ENCODE measurements at places on chromosomes 2 and 18. TPM values are rescaled to one million over a fixed set of nuclear protein-coding genes. Genes with fewer than 3 reads are reported as not detected.

Gene PIGN
- total RNA-seq = 37.5 TPM

Gene TMEM182
- 7.1 TPM for total RNA-seq

Gene IL1A
- total RNA-seq = 3.9 TPM

Gene WBP1
- total RNA-seq = 113 TPM

Gene ABCG8
- total RNA-seq = not detected

Gene CD28
- total RNA-seq = not detected

Gene BMP10
- total RNA-seq = not detected

Gene FOXD4L1
- total RNA-seq = 0.49 TPM

Gene GPN1
- 36.7 TPM for total RNA-seq

- no peaks in the 10 kb centered on the region for H3K27me3 ChIP-seq
- H3K36me3 ChIP-seq = no peaks in the 10 kb centered on the region
- H3K4me1 ChIP-seq = no peaks in the 10 kb centered on the region
- no peak overlapping the region for H3K27ac ChIP-seq
Measured at GRCh38 chr2:123870881-123871276, 154.2 kb upstream of the CNTNAP5 start.

GRCh38 chr2:62254424-62255266 is 58.7 kb downstream of the B3GNT2 start:
- no peak for DNase-seq
- H3K4me3 ChIP-seq = no peak overlapping the region
- H3K27me3 ChIP-seq = no peaks in the 10 kb centered on the region

DNA sequence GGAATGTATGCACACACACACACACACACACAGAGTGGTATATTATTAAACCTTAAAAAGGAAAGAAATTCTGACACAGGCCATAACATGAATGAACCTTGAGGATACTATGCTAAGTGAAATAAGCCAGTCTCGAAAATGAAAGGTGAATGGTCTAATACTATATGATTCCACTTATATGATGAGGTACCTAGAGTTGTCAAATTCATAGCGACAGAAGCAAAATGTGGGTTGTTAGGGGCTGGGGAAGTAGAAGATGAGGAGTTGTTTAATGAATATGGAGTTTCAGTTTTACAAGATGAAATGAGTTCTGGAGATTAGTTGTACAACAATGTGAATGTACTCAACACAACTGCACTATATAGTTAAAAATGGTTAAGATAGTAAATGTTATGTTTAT is 118.1 kb downstream of the ABCA12 start:
- H3K4me1 ChIP-seq = no peaks in the 10 kb centered on the region
- H3K27me3 ChIP-seq = no peaks in the 10 kb centered on the region
- no peaks in the 10 kb centered on the region for H3K36me3 ChIP-seq
- H3K27ac ChIP-seq = no peak overlapping the region

GRCh38 chr18:61833387-61833786 is 59.4 kb downstream of the RNF152 start:
- no peak overlapping the region for H3K27ac ChIP-seq
- no peak for DNase-seq
- no peak overlapping the region for H3K4me3 ChIP-seq
- no peaks in the 10 kb centered on the region for H3K27me3 ChIP-seq
- H3K36me3 ChIP-seq = peaks cover 9% of the 10 kb centered on the region
- peaks cover 7% of the 10 kb centered on the region for H3K4me1 ChIP-seq

- H3K36me3 ChIP-seq = peaks cover 22% of the 10 kb centered on the region
- H3K27ac ChIP-seq = no peak overlapping the region
- no peak overlapping the region for H3K4me3 ChIP-seq
- no peaks in the 10 kb centered on the region for H3K4me1 ChIP-seq
- no peaks in the 10 kb centered on the region for H3K27me3 ChIP-seq
Measured at GRCh38 chr2:89820248-89820647, 1128.8 kb downstream of the RPIA start.

- no peak for DNase-seq
- H3K27me3 ChIP-seq = peaks cover 5% of the 10 kb centered on the region
- no peaks in the 10 kb centered on the region for H3K4me1 ChIP-seq
- no peaks in the 10 kb centered on the region for H3K36me3 ChIP-seq
- no peak overlapping the region for H3K27ac ChIP-seq
Measured at GRCh38 chr18:3920832-3921231, 470.9 kb downstream of the TGIF1 start.

DNA sequence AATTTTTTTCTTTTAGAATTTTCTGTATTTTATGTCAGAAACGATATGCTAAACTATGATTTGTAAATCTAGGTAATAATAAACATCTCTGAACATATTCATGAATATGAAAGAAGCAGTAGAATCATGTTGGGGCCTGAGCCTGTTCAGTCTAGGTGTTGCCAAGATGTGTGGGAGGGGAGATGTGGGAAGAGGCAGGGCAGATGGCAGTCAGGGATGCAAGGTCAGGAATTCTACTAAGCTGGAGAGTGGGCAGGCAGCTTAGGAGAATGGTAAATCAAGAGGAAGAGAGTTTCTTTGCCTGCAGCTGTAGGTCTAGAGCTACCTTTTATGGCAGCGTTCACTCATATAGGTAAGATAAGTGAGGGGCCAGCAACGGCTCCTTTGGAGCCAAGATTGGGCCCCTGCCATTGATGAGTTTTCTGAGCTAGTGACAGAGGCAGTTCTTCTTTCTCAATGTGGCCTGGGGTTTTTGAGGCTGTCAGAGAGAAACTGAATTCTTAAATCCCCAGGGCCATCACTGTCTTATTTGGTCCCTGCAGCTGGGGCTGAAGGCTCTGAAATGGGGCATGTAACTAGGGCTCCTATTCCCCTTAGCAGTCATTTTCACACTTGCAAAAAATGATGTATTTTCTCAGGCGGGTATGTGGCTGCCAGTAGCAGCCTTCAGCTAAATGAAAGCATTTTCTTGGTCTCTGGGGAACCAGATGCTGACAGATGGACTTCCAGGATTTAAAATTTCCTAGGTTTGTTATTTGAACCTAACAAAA is 232.8 kb downstream of the PIK3C3 start:
- H3K36me3 ChIP-seq = no peaks in the 10 kb centered on the region
- H3K27ac ChIP-seq = no peak overlapping the region
- no peaks in the 10 kb centered on the region for H3K27me3 ChIP-seq
- DNase-seq = no peak
- peaks cover 11% of the 10 kb centered on the region for H3K4me1 ChIP-seq

- no peak for DNase-seq
- H3K4me3 ChIP-seq = no peak overlapping the region
- no peaks in the 10 kb centered on the region for H3K27me3 ChIP-seq
Measured at GRCh38 chr18:2958819-2959298, 54.1 kb downstream of the LPIN2 start.

GRCh38 chr2:96959406-96960110 is 26.8 kb downstream of the FAM178B start:
- no peaks in the 10 kb centered on the region for H3K36me3 ChIP-seq
- no peak overlapping the region for H3K4me3 ChIP-seq
- no peak for DNase-seq
- no peaks in the 10 kb centered on the region for H3K27me3 ChIP-seq
- H3K27ac ChIP-seq = no peak overlapping the region

DNA sequence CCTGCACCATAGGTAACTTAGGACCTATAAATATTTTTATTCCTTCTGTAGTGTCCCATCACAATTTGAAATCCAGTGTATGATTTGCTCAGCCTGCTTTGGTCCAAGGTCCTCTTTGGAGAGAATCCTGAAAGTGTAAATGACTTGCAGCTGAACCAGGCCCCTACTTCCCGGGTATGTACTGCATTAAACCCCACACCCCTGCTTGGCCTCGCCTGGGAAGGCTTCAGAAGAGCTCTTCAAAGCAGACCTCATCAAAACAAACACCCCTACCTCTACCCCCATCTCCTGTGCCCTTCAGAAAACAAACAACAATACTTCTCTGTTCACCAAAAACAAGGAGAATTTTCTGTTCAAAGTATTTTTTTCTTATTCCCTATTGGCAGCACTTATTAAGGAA is 9.5 kb upstream of the SPTBN1 start:
- no peak overlapping the region for H3K27ac ChIP-seq
- no peaks in the 10 kb centered on the region for H3K36me3 ChIP-seq
- no peak overlapping the region for H3K4me3 ChIP-seq
- DNase-seq = no peak

GRCh38 chr18:63112706-63113105 is 206.9 kb downstream of the BCL2 start:
- H3K4me1 ChIP-seq = peaks cover 25% of the 10 kb centered on the region
- H3K36me3 ChIP-seq = no peaks in the 10 kb centered on the region
- H3K27ac ChIP-seq = no peak overlapping the region
- no peak overlapping the region for H3K4me3 ChIP-seq
- H3K27me3 ChIP-seq = no peaks in the 10 kb centered on the region

GRCh38 chr2:88331239-88331638 is 121.3 kb downstream of the FOXI3 start:
- H3K4me3 ChIP-seq = no peak overlapping the region
- DNase-seq = no peak
- H3K36me3 ChIP-seq = no peaks in the 10 kb centered on the region
- peaks cover 4% of the 10 kb centered on the region for H3K4me1 ChIP-seq
- H3K27ac ChIP-seq = no peak overlapping the region
- H3K27me3 ChIP-seq = peaks cover 24% of the 10 kb centered on the region

GRCh38 chr2:208006833-208007232 is 18.5 kb downstream of the PLEKHM3 start:
- H3K36me3 ChIP-seq = no peaks in the 10 kb centered on the region
- no peaks in the 10 kb centered on the region for H3K27me3 ChIP-seq
- no peak for DNase-seq
- H3K4me1 ChIP-seq = no peaks in the 10 kb centered on the region

DNA sequence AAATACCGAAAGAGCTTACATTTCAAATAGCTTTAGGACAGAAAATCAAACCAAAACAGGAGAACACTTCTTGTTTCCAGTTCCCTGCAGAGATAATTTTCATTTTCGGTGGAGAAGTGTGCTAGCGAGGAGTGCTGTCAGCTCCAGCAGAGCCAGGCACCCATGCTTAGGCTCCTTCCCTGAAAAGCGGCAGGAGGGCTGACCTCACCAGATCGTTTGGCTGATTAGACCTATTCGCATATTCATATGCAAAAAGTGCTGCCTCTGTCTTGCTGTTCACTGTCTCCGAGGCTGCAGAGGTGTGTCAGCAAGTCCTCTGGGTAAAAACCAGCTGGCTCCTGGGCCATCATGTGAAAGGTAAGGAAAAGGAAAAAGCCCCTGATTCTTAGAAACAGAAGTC is 225.8 kb upstream of the COPS8 start:
- H3K27ac ChIP-seq = peak overlapping the region; percentile 64
- peaks cover 55% of the 10 kb centered on the region for H3K4me1 ChIP-seq
- DNase-seq = no peak
- H3K36me3 ChIP-seq = peaks cover 6% of the 10 kb centered on the region
- no peaks in the 10 kb centered on the region for H3K27me3 ChIP-seq

- H3K27ac ChIP-seq = no peak overlapping the region
- no peaks in the 10 kb centered on the region for H3K4me1 ChIP-seq
- no peaks in the 10 kb centered on the region for H3K27me3 ChIP-seq
- no peaks in the 10 kb centered on the region for H3K36me3 ChIP-seq
- no peak overlapping the region for H3K4me3 ChIP-seq
Measured at GRCh38 chr2:84778911-84779690, 101.8 kb downstream of the TRABD2A start.

DNA sequence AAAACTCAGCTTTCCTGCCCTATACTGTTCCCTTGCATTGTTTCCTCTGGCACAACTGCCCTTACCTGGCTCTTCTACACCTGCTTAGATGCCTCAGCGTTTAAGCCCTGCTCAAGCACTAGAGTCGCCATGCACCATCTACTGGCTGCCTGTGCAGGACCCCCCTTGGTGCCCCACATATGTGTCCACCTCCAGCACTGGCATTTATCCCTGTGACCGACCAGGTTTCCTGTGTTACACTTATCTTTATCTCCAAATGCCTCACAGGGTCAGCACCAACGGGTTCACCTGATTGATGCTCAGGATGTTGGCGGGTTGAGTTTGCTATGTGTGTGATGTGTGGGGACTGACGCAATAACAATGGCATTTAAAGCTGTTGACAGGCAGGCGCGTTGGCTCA is 177.5 kb downstream of the TMEM18 start:
- no peak overlapping the region for H3K4me3 ChIP-seq
- H3K27ac ChIP-seq = no peak overlapping the region
- no peaks in the 10 kb centered on the region for H3K4me1 ChIP-seq
- H3K36me3 ChIP-seq = no peaks in the 10 kb centered on the region
- DNase-seq = no peak

- H3K27ac ChIP-seq = no peak overlapping the region
- H3K36me3 ChIP-seq = no peaks in the 10 kb centered on the region
Measured at GRCh38 chr2:197308585-197308984, 2.0 kb downstream of the ANKRD44 start.

GRCh38 chr2:216215658-216216390 is 106.7 kb downstream of the XRCC5 start:
- peaks cover 17% of the 10 kb centered on the region for H3K4me1 ChIP-seq
- H3K27ac ChIP-seq = no peak overlapping the region
- H3K27me3 ChIP-seq = no peaks in the 10 kb centered on the region
- no peak overlapping the region for H3K4me3 ChIP-seq
- no peaks in the 10 kb centered on the region for H3K36me3 ChIP-seq
- no peak for DNase-seq

GRCh38 chr2:200376513-200377354 is 70.2 kb downstream of the SPATS2L start:
- no peak for DNase-seq
- H3K4me3 ChIP-seq = no peak overlapping the region

- H3K27me3 ChIP-seq = peaks cover 7% of the 10 kb centered on the region
- no peak overlapping the region for H3K4me3 ChIP-seq
- H3K36me3 ChIP-seq = no peaks in the 10 kb centered on the region
- peak overlapping the region; percentile 11 for H3K27ac ChIP-seq
Measured at GRCh38 chr2:31227110-31227509, 6.8 kb upstream of the EHD3 start.

DNA sequence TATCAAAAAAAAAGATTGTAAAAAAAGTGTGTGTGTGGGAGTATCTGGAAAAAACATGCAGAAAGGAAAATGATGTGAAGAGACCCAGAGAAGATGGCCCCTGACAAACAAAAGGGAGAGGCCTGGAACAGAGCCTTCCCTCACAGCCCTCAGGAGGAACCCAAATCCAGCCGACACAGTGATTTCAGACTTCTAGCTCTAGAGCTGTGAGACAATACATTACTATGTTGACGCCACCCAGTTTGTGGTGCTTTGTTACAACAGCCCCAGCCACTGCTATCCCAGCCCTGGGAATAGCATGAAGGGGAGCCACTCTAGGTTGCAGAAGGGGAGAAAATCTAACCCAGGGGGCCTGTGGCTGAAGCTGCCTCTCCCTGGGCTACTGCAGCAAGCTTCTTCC is 59.0 kb upstream of the ZBTB7C start:
- H3K36me3 ChIP-seq = no peaks in the 10 kb centered on the region
- peaks cover 4% of the 10 kb centered on the region for H3K27me3 ChIP-seq
- H3K27ac ChIP-seq = no peak overlapping the region
- no peak overlapping the region for H3K4me3 ChIP-seq
- DNase-seq = no peak

DNA sequence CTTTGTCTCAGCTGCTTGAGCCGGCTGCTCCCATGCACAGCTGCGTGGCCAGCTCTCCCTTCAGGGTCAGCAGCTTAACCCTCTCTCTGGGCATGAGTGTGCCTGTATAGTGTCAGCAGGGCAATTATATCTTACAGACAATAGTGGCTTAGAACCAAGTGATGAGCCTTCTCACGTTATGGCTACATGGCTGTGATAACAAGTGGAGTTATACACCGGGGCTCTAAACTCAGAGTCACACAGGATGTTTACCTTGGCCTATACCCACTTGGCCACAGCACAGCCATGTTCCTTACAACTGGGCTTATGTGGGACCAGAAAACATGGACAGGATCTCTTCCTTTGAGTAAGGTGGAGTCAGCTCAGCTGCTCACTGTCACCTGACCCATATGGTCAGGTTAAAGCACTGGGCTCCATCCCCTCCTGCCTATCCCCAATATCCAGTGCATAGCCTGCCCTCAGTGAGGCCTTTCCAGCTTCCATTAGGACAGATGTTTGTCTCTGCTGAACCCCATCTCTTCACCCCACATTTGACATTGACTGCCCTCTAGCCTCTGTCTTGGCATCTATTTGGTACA is 294.2 kb upstream of the NCKAP5 start:
- H3K36me3 ChIP-seq = no peaks in the 10 kb centered on the region
- peaks cover 47% of the 10 kb centered on the region for H3K27me3 ChIP-seq
- no peaks in the 10 kb centered on the region for H3K4me1 ChIP-seq
- H3K4me3 ChIP-seq = no peak overlapping the region
- no peak overlapping the region for H3K27ac ChIP-seq

Data from mesothelial cell of epicardium (in vitro differentiated cells).